ENCODE measurements at places on chromosomes 1 and 21.
A peak's percentile ranks its signal among the peaks of the same experiment; 100 is the strongest.

- no peak for DNase-seq
Measured at GRCh38 chr1:31571340-31572295, 4.7 kb upstream of the TINAGL1 start.

DNA sequence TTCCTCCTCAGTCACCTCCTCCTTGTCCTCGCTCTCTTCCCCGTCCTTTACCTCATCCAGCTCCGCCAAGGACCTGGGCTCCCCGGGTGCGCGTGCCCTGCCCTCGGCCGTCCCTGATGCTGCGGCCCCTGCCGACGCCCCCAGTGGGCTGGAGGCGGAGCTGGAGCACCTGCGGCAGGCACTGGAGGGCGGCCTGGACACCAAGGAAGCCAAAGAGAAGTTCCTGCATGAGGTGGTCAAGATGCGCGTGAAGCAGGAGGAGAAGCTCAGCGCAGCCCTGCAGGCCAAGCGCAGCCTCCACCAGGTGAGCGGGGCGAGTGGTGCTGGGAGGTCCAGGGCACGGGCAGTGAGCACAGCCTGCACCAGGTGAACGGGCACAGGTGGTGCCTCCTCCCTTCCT lies 76.2 kb downstream of the SKI start:
- no peak for DNase-seq

GRCh38 chr21:18157406-18157805 lies 87.2 kb upstream of the CHODL start:
- no peak for DNase-seq

GRCh38 chr1:32291145-32291707 lies 657 bp upstream of the HDAC1 start:
- DNase-seq = peak; percentile 69
